ENCODE measurements at places on chromosomes 6 and 20.

GRCh38 chr6:11766589-11767450 is 11.8 kb downstream of the ADTRP start:
- peak; percentile 68 for DNase-seq

- no peak for DNase-seq
Observed at GRCh38 chr20:58328836-58329235, 19.3 kb downstream of the RAB22A start.

DNA sequence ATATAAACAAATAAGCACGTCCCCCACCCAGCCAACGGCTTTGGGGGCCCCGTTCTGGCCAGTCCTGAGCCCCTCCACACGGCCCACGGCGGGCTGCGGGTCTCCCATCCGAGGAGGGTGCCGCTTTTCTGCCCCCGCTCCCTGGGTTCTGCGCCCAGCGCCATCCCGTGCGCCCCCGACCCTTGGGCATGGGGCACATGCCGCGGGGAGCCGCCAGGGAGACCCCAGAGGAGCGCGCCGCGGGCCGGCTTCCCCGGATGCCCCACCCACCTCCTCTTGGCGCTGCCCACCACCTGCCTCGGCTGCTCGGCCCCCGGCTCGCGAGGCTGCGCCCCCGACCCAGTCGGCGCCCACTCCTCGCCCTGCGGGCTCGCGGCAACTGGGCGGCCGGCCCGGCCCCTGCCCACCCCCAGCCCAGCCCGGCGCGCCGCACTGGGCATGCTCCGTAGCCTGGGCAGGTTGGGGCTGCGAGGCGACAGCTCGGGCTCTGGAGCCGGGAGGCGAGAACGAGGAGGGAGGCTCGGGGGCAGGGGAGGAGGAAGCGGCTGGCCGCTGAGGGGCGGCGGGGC is 570 bp upstream of the PLCB4 start:
- DNase-seq: no peak

- DNase-seq: peak; percentile 55
Observed at GRCh38 chr6:73985891-73986290, 289.9 kb downstream of the CD109 start.

- no peak for DNase-seq
Observed at GRCh38 chr6:5746759-5747130, 260.0 kb downstream of the NRN1 start.

- DNase-seq: no peak
Observed at GRCh38 chr6:31737315-31737990, 1.1 kb upstream of the CLIC1 start.

DNA sequence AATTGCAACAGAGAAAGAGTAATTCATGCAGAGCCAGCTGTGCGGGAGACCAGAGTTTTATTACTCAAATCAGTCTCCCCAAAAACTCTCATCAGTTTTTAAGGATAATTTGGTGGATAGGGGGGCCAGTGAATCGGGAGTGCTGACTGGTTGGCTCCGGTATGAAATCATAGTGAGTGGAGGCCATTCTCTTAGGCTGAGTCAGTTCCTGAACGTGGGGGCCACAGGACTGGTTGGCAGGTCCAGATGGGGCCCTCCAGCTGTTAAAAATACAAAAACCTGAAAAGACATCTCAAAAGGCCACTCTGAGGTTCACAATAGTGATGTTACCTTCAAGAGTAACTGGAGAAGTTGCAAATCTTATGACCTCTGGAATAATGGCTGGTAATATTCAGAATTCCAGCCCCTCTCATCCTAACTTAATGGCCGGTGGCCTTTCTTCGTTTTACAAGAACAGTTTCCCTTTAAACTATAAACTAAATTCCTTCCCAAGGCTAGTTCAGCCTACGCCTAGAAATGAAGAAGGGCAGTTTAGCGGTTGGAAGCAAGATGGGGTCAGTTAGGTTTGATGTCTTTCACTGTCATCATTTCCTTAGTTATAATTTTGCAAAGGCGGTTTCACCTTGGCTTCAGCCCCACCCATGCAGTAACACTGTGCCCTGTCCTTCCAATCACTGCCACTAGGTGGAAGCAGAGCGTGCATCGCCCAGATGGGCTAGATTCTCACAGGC is 6.8 kb upstream of the MICA start:
- peak; percentile 54 for DNase-seq

- DNase-seq: no peak
Observed at GRCh38 chr6:30955367-30956042, 14.7 kb downstream of the MUCL3 start.

GRCh38 chr20:2523919-2524708 is 12.3 kb upstream of the TMC2 start:
- peak; percentile 58 for DNase-seq

GRCh38 chr20:63394069-63394919 is 33.1 kb upstream of the CHRNA4 start:
- no peak for DNase-seq

DNA sequence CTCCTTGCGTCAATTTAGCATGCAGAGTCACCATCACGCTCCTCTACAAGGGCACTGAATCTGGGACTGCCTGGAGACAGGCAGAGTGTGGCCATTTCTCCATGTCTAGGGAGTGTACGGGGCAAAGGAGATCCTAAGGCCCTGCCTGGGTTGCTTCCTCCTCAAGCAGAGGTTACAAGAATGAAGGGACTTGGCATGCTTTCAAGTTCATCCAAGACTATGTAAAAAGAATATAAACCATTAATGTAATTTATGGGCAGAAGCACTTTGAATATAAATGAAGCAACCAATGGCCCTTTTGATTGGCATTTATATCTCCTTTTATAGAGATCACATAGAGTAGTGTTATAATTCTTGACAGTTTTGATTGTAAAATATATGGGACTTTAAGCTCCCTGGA is 137.5 kb downstream of the BTBD3 start:
- no peak for DNase-seq

- DNase-seq: no peak
Observed at GRCh38 chr6:31687321-31687720, 6.5 kb upstream of the LY6G5C start.

GRCh38 chr6:355373-356208 is 36.0 kb upstream of the IRF4 start:
- no peak for DNase-seq

Measured in fibroblast of the conjunctiva (primary cell).